T-helper 22 cell (primary cell): ENCODE measurements at places on chromosomes 12 and 14.

DNA sequence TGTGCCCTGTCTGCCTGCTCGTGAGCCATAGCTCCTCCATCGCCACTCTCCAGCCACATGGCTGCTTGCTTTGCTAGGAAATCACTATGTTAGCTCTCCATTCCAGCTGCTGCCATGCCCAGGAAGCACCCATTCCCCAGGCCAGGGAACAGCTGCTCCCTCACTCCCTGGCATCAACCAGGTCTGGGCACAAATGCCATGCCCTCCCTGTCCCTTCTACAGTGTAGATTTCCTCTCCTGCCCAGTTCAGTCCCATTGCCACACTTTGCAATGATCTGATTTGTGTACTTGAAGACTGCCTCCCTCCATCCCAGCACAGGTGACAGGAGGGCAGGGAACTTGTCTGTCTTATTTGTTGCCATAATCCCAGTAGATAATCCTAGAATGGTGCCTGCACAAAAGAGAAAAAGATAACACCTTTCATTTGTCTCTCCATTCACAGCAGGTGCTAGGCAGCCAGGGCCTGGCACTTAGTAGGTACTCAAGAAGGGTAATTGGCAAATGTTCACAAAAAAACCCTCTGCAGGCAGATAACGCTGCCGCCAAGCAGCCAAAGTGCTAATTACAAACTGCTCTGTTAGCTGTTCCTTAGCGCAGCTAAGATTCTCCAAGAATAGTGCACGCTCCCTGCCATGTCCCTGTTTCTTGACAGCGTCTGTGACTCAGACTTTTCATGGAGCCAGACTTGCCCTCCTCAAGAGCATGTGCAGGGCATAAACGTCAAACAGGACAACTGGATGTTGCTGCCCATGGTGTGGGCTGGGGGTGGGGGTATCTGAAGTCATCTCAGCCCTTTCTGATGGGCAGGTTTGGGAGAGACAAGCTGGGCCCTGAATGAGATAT, 69.1 kb downstream of the ARL6IP4 start:
- DNase-seq, result no peak

- DNase-seq, result no peak
Observed at GRCh38 chr14:90445011-90445410, 48.2 kb downstream of the CALM1 start.

DNA sequence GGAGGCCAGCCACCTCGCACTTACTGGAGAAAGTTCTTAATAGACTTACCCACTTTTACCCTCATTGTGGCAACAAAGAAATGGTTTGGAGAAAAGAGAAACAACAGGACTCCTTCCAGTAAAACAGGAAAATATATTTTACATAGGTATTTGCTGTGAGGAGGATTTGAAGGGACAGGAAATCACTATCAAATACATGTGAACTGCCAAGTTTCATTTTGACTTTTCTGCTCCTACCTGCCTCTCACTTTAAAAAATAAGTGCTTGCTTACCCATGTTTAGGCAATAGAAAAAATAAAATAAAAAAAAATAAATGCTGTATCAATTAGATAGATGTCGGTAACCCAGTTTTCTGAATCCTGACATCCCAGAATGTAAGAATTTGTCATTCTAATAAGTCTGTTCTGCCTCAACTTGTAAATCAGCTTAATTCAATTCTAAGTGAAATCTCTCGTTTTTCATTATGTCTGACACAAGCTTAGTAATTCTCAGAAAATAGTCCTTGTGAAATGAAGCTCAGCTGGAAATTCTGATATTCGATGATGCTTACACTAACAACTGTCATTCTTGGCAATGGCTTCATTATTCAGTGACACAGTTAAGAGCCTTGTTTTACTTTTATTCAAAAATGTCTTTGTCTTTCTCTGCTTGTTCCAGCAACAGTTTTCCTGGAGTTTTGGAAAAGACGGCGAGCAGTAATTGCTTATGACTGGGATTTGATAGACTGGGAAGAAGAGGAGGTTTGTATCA, 131.3 kb downstream of the SLC5A8 start:
- no peak for DNase-seq

DNA sequence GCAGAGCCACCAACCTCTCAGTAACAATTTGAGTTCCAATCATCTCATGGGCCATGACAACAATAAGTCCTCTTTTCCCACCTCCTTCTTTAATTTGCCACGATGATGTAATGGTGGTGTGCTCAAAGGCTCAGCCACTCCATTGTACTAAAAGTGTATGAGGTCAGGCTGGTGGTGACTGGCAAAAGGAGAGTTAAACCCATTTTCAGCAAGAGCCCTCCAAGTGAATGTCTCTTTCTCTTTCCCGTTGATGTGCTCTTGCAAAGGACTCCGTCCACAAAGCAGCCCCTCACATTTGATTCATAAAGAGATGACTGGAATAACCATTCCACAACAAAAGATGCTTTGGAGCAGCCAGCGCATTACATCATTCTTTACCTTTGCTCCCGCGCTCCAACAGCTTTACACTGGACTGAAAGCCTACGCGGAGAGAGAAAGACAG, 41.6 kb downstream of the DUSP16 start:
- DNase-seq, result no peak

DNA sequence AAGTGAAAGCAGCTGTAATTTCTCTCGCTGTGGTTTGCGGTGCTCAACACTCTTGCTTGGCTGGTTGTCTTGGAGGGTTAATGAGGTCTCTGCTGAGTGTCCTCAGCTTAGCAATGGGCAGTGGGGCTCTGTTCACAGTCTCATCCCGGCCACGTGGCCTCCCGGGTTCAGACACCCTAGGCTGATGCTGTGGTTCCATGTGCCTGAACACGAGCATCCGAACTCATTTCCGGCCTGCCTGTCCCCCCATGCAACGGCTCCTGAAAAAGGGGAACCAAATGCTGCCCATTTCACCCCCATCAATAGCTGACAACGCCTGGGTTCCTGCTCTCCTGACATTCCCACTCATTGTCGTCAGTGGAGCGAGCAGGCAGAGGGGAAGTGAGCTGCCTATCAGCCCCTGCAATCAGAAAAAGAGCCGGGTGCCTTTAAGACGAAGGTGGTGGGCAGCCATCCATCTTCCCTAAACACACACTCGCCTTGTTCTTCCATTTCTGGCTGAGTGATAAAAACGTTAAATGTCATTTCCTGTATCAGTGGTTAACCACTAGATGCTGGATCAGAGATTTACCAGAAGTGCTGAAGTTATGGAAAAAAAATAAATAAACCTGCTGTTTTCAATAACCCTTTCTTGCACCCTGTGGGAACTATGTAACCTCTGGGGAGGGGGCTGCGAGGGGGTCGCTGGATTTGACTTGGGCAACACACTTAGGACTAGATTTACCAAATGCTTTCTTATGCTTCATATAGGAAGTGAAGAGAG, 60.3 kb upstream of the BCL2L14 start:
- peak; percentile 43 for DNase-seq

DNA sequence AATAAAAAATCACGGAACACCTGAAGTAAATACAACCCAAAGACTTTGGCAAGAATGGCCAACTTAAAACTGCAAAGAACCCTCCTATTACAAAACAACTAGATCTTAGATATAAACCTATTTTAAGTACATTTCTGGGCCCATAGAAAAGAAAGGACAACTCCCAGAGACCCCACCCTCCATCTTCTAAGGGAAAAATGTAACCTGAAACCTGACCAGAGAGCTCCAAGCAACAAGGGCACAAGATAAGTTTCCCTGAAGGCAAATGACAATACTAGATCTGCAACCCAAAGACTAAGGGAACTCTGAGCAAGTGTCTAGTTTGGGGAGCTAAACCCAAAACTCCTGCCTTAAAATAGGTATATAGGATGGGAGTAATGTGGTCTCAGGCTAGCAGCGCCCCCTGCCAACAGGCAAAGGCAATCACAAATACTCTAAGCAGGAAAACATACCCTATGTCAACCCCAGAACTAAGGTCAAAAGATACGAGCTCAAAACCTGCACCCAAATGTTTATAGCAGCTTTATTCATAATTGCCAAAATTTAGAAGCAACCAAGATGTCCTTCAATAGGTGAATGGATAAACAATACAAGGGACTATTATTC, 218.9 kb downstream of the ITPR2 start:
- DNase-seq, result no peak

DNA sequence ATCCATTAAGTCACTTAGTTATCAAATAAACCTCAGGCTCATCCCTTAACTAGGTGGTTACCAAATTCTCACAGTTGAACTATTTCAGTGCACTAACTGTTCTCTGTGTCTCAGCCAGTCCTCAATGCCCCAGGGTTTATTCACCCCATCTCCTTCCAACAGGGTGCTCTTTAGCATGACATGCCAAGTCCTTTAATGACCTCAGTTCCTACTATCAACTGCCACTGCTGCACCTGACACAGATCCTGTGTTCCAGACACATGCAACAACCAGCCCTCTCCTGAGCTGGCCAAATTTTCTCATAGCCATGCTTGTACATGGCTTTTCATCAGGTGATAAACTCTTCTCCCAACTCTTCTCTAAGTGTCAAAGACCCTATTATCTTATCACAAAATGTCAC, 80.0 kb downstream of the ATXN2 start:
- no peak for DNase-seq

- no peak for DNase-seq
Observed at GRCh38 chr12:94565683-94566082, 84.7 kb downstream of the TMCC3 start.

DNA sequence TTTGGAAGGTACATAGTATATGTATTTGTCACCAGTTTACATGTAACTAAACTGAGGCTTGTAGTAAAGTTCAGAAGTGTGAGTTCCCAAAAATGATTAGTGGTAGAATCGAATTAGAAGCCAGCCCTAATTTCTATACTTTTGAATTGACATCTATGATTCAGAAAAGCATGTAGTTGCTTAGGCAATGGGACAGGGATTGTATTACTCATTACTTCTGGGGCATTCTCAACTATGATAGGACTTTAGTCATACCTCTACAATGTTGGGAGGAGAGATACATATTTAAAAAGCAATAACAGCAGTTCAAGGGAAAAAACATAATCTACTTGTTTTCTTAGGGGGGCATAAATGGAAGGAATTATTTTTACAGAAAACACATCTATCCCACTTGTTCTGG, 277.9 kb upstream of the E2F7 start:
- no peak for DNase-seq

GRCh38 chr12:51970904-51971646, 19.6 kb downstream of the ACVR1B start:
- DNase-seq, result peak; percentile 32

DNA sequence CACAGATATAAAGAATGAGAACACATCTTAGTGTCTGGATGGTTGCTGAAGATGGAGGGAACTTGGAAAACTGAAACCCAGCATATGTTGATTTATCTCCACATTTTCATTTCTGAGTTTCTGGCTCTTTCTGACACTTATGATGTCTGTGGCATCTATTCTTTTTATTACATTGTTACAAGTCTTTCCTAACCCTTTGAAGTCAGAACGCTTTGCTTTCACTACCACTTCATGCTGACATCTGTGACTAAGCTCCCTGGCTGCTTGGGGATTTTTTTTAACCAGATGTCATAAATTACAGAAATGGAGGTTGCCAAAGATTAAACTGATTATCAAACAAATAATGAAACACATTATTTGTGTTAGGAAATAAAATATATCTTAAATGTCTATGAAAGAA, 188.7 kb downstream of the KITLG start:
- no peak for DNase-seq

- DNase-seq, result no peak
Observed at GRCh38 chr12:75556311-75556899, 45.0 kb upstream of the KRR1 start.

- DNase-seq, result no peak
Observed at GRCh38 chr14:34722723-34723545, 8.5 kb upstream of the CFL2 start.

DNA sequence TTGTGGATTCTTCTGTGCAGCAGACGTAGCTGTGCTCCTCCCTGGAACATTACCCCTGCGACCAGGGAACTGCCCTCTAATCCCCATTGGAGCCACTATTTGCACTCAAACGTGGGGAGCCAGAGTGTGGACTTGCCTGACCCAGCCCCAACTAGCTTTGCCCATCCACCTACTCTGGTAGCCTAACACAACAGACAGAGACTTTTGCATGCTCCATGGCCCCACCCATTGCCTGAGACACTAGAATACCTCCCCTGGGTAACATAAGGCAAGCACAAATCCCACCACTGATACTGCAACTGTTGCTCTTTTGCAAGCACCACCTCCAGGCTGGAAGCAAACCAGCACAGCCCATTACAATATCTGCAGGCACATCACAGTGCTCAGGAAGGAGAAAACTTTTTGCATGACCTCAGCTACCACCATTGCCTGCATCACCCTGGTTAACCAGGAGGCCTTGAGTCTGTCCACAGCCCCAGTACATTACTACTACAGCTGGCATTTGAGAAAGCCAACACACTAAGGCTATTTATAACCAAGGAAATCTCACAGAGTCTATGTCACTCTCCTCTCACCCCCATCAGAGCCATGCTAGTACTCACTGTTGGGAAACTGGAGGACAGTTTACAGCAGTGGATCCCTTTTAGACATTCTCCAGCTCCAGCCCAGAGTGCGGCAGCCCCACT, 15.0 kb downstream of the CEP128 start:
- no peak for DNase-seq

GRCh38 chr14:50600849-50601248, 40.9 kb downstream of the ATL1 start:
- no peak for DNase-seq

GRCh38 chr12:76246611-76247010, 101.6 kb downstream of the BBS10 start:
- no peak for DNase-seq

GRCh38 chr12:79006306-79006705, 141.7 kb downstream of the SYT1 start:
- DNase-seq, result no peak

DNA sequence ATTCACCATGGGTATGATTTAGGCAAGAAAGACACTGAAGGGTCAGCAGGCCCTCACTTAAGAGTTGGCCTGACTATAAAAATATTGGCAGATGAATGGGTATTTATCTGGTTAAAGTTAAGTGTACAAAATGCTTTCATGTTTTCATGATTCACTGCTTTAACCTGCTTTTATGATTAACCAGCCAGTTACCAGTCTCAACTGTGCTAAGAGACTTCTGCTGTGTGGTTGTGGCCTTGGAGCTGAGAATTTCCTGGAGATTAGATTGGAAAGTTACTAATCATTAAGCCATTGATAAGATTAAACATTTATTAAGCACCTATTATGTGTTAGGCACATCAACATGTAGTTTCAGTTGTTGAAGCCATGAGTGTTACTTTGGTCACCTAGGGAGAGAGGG, 68.9 kb downstream of the RASSF8 start:
- DNase-seq, result no peak

- no peak for DNase-seq
Observed at GRCh38 chr14:89489761-89490437, 72.9 kb upstream of the FOXN3 start.

GRCh38 chr14:74841230-74842207, 34.4 kb downstream of the PROX2 start:
- no peak for DNase-seq
